ENCODE measurements at places on chromosomes 4 and X. TPM values are rescaled to one million over a fixed set of nuclear protein-coding genes. Genes with fewer than 3 reads are reported as not detected.

DNA sequence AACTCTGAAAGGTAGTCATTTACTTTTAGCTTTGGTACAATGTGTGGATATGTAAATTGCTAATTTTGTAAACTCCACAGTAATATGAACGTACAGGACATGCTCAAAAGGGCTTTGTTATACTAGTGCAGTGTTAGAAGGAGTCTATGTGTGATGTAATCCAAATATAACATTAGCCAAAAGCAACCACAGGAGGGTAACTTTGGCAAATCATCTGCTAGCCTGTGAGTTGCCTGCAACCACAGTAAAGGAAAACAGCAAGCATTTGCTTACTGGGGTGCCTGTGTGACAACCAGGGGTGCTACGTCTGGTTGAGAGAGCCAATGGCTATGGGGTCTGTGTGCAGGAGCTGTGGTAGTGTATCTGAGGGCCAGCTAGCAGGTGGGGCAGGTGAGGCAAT lies 245.8 kb downstream of the ADAMTS3 start:
- DNase-seq: no peak

DNA sequence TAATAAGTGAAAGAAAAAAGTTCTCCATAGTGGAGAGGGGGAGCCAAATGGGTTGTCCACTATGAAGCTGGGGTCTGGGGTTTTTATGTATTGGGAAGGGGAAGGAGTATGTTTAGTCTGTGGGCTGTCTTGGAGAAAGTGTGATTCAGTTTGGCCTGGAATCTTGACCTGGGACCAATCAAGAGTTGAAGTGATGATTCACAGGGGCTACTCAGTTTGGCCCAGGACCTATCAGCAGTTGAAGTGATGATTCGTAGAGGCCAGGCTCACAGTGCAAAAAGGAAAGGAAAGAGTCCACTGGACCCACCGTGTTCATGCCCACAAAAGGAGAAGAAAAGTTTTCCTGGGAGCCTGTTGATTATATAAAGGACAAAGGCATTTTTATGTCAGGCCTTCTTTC lies 47.3 kb upstream of the RAB9B start:
- DNase-seq: no peak

GRCh38 chr4:8723222-8723980 lies 130.8 kb downstream of the CPZ start:
- no peak for DNase-seq

Gene NUDT11
- 0.83 TPM for total RNA-seq
